ENCODE measurements at places on chromosomes 13 and 19.

DNA sequence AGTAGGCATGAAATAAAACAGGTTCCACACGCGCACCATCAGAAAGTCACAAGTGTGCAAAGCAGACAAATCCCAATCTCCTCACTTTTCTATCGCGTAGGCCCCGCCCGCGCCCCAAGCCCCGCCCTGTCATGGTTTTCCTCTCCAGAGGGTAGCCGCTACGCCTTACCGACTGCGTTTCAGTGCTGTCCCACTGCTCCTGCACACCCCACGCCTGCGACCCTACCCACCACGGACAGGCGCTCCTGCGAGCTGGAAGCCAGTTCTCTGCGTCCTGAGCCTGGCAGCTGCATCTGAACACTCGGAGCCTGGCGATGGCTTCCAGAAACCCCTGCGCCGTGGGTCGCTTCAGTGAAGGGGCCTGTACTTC is 379 bp upstream of the ZNF470 start:
- DNase-seq, result no peak

- DNase-seq, result no peak
Measured at GRCh38 chr19:1756264-1756663, 3.0 kb downstream of the ONECUT3 start.

DNA sequence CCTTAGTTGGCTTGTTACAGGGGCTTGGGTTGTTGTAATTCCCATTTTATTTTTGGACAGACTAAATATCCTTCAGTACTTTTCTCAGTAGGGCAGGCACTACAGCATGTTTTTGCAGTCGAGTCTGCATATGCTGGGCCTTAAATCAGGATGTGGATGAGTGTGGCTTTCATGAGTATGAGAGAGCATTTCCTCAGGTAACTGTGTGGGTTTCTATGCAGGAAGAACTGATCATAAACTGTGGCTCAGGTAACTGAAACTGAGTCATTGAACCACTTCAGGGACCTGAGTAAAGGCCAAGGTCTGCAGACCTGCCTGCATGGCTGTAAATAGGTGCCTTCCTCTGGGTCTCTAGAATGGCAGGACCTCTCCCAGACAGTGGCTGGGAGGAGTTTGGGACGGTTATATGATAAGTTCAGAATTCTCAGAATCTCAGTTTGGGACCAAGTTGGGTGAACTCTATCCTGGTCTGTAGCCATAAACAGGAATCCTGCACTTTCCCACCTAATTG is 112.1 kb downstream of the ZNF737 start:
- no peak for DNase-seq

- no peak for DNase-seq
Measured at GRCh38 chr19:5964816-5965565, 12.9 kb downstream of the RANBP3 start.

DNA sequence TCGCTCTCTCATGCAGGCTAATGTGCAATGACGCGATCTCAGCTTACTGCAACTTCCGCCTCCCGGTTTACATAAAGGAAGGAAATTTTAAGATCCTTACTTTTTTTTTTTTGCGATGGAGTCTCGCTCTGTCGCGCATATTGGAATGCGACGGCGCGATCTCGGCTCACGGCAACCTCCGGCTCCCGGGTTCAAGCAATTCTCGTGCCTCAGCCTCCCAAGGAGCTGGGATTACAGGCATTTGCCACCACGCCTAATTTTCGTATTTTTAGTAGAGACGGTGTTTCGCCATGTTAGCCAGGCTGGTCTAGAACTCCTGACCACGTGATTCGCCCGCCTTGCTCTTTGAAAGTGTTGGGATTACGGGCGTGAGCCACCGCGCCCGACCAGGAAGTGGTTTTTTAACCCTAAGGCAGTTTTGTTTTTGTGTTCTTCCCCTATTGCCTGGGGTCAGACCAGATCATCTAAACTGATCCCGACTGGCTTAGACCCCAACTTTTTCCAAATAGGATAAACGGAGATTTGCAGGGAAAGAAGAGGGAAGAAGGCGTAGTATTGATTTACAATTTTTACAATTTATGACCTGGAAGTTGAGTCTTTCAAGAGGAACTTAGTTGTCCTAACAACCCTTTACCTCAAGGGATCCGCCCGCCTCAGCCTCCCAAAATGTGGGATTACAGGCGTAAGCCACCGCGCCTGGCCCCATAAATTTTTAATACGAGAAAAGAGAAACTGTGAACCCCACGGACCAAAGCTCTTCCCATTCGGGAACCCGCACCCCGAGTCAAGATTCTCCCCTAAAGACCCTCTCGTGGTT is 142.0 kb downstream of the ZNF737 start:
- DNase-seq, result no peak

- DNase-seq, result no peak
Measured at GRCh38 chr19:18439025-18439909, 1.3 kb upstream of the ISYNA1 start.

GRCh38 chr13:26880735-26881134 is 120.1 kb upstream of the GPR12 start:
- DNase-seq, result no peak

GRCh38 chr13:80010846-80011245 is 330.1 kb downstream of the SPRY2 start:
- DNase-seq, result no peak

DNA sequence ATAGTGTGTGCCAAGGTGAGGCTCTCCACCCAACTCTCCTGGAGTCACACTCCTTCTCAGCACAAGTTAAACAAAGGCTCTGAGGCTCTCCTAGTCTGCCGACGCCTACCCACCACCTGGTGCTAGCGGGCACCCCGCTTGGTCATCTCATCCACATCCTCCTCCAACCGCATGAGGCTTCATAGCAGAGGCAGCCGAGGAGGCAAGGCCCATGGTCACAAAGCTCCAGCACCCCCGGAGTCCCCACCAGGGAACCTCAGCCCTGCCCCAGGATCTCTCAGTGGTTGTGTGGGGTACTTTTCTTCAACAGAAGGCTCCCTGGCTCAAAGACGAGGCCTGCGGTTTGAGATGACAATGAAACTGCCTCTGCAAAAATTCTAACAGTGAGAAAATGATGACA is 43.0 kb downstream of the STK24 start:
- no peak for DNase-seq

GRCh38 chr19:43778651-43779050 is 2.1 kb downstream of the KCNN4 start:
- no peak for DNase-seq

DNA sequence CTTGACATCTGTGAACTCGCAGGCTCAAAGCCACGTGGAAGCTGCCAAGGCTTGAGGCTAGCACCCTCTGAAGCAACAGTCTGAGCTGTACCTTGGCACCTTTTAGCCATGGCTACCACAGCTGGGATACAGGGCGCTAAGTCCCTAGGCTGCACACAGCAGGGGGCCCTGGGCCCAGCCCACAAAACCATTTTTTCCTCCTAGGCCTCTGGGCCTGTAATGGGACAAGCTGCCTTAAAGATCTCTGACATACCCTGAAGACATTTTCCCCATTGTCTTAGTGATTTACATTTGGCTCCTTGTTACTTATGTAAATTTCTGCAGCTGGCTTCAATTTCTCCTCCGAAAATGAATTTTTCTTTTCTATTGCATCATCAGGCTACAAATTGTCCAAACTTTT is 455.9 kb downstream of the TDRD3 start:
- no peak for DNase-seq

GRCh38 chr19:13597640-13598039 is 91.4 kb upstream of the CACNA1A start:
- no peak for DNase-seq

DNA sequence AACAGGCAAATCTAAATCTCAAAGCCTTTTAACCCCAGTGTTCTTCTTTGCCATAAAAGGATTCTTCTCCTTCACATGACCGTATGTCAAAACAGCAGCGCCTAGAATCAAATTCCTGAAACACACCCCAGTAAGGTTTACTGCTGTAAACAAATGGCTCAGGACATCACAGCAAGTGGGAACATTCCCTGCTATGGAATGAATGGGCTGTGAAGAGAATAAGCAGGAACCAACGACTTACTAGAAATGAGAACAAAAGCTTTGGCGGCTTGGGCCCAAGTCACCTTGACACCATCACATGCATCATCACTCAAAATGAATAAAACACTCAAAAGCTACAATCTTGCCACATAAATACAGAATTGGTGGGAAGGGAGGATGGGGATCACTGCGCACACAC is 80.4 kb upstream of the SPATA13 start:
- DNase-seq, result no peak

GRCh38 chr19:45865269-45865948 is 1.3 kb downstream of the FOXA3 start:
- DNase-seq, result no peak

GRCh38 chr13:34452831-34453230 is 489.2 kb upstream of the NBEA start:
- no peak for DNase-seq

All from cortex of kidney (tissue), 1 donor.